ENCODE measurements at places on chromosomes 13 and 19.
A peak's percentile ranks its signal among the peaks of the same experiment; 100 is the strongest.

DNA sequence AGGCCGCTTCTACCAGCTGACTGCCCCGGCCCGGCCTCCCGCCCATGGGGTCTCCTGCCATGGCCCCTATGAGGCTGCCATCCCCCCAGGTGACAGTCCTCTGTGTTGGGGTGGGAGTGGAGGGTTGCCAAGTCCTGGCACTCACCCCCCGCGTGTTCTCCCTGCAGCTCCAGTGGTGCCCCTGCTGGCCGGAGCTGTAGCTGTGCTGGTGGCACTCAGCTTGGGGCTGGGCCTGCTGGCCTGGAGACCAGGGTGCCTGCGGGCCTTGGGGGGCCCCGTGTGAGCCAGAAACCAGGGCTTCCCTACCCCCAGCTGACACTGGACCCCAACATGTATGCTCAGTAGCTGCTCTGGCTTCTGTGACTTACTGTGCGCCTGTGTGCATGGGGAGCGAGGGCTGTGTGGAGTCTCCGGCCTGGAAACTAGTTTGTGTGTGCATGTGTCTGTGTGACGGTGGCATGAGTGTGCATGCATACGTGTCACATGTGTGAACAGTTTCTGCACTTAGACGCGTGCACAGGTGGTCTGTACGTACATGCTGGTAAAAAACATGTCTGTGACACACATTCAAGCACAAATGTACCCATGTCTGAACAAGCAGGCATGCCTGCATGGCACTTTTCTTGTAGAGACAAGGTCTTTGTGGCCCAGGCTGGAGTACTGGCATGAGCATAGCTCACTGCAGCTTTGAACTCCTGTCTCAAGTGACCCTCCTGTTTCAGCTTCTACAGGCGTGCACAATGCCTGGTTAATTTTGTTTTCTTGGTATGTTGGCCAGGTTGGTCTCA lies 4.9 kb downstream of the ACP4 start:
- no peak for DNase-seq

DNA sequence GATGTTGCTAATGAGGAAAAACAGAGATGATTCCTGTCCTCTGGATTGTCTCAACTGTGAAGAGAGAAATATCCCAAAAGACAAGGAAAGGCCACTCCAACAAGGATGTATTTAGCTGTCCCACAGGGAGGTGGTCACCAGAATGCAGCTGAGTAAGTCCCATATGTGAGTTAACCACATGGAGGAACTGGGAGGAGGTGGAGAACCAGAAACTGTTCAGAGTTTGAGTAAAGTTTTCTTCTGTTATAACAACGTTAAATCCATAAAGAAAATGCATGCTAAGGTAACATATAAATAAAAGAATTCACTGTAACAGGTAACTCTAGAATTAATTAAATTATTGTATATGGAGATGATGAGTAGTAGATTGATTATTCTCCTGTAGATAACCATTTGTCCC lies 5.3 kb downstream of the ZNF763 start:
- no peak for DNase-seq

- no peak for DNase-seq
Observed at GRCh38 chr13:45544520-45544919, 71.0 kb downstream of the ERICH6B start.

- peak; percentile 5 for DNase-seq
Observed at GRCh38 chr13:113205428-113205931, 3.0 kb downstream of the PCID2 start.

- no peak for DNase-seq
Observed at GRCh38 chr13:23510544-23510916, 59.7 kb upstream of the TNFRSF19 start.

- no peak for DNase-seq
Observed at GRCh38 chr19:18500376-18500775, 21.5 kb downstream of the ELL start.

- no peak for DNase-seq
Observed at GRCh38 chr19:7550169-7550770, 14.8 kb downstream of the PNPLA6 start.

- DNase-seq, result no peak
Observed at GRCh38 chr19:1384085-1384462, 367 bp downstream of the NDUFS7 start.

GRCh38 chr19:48290401-48290770 lies 20.5 kb downstream of the ZNF114 start:
- no peak for DNase-seq

GRCh38 chr13:73910733-73911132 lies 223.5 kb downstream of the KLF12 start:
- no peak for DNase-seq

- DNase-seq, result no peak
Observed at GRCh38 chr19:1076951-1077350, 10.0 kb downstream of the ARHGAP45 start.

DNA sequence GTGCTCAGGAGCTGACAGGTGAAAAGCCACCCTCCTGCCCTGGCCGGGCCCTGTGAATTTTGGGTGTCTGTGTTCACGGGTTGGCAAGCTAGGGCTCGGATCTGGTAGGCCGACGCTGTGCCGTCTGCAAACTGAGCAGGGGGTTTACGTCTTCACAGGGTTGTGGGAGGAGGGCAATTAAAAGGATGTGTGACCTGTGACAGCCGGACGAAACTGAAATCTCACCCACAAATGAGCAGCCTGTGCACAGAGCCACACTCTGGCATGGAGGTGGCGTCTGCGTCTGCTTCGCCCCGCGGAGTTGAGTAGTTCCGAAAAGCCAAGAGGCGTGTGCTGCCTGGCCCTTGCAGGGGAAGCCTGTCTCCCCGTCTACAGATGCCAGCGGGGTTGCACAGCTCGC lies 117.3 kb downstream of the KDM4B start:
- no peak for DNase-seq

DNA sequence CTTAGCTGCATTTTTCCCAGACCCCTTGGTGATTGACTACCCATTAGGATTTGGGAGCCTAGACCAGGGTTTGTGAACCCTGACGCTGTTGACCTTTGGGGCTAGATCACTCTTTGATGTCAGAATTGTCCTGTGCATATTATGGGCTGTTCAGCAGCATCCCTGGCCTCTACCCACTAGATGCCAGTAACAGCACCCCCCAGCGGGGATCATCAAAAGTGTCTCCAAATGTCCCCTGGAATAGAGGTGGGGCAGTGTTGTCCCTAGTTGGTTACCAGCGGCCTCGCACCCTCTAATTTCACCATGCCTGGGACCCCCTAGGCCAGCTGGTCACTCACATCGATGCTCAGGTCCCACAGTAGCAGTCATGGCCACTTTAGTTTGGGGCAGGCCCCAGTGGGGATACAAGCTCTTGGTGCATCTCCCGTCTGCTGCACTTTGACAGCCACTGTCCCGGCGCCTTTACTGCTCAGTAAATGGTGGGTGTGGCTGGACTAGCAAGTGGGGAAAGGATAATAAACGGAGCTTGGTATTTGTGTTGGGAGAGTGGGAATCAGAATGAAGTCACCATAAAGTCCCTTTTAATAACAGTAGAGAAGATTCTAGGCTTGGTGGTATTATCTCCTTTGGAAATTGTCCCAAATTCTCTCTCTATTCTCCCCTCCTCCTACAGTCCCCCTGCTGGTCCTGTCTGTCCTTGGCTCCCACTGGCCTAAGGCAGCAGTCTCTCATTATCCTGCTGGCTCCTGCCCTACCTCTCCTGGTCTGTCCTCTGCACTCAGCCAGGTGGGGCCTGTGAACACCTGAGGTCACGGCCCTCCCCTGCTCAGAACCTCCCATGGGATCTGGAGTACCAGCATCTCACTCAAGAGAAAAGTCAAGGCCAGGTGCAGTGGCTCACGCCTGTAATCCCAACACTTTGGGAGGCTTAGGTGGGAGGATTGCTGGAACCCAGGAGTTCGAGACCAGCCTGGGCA lies 80.6 kb downstream of the SIPA1L3 start:
- DNase-seq, result no peak

GRCh38 chr19:48856921-48857320 lies 11.5 kb downstream of the PLEKHA4 start:
- no peak for DNase-seq

DNA sequence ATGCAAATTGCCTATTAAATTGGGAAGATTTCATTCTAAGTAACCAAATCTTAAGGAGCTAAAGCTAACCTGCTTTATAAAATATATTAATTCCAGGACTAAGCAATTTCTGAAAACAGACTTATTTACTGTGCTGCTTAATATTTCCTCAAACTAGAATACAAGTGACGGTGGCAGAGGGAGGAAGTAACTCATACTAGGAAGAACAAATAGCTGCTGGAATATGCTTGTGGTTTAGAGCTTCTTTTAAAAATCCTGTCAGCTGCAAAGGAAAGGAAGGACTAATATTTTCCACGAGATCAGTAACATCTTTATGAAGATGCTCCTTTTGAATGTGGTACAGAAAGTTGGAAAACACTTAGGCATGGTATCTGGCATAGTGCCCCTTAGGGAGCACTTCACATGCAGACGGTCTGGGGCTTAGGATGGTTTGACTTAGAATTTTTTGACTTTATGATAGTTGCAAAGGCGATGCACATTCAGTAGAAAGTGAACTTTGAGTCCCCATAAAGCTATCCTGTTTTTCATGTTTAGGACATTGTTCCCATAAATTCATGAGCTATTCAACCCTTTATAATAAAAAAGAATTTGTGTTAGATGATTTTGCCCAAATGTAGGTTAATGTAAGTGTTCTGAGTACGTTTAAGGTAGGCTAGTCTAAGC lies 3.4 kb upstream of the HNRNPA1L2 start:
- DNase-seq, result no peak

GRCh38 chr19:55297267-55297666 lies 13.5 kb downstream of the BRSK1 start:
- DNase-seq, result no peak

- DNase-seq, result no peak
Observed at GRCh38 chr19:43713208-43713607, 2.7 kb upstream of the IRGC start.

- DNase-seq, result no peak
Observed at GRCh38 chr19:52453324-52454094, at the start of gene ZNF578. ZNF578 (plus strand) TSS chr19:52453553; CDS start chr19:52501846, 48,293 bp downstream.

GRCh38 chr13:28705461-28706083 lies 13.2 kb downstream of the SLC46A3 start:
- no peak for DNase-seq

- DNase-seq, result no peak
Observed at GRCh38 chr19:38162632-38163031, 61.4 kb downstream of the DPF1 start.

GRCh38 chr13:30128095-30128494 lies 179.3 kb downstream of the KATNAL1 start:
- DNase-seq, result no peak

GRCh38 chr19:33676999-33677665 lies 55.4 kb downstream of the CHST8 start:
- no peak for DNase-seq

DNA sequence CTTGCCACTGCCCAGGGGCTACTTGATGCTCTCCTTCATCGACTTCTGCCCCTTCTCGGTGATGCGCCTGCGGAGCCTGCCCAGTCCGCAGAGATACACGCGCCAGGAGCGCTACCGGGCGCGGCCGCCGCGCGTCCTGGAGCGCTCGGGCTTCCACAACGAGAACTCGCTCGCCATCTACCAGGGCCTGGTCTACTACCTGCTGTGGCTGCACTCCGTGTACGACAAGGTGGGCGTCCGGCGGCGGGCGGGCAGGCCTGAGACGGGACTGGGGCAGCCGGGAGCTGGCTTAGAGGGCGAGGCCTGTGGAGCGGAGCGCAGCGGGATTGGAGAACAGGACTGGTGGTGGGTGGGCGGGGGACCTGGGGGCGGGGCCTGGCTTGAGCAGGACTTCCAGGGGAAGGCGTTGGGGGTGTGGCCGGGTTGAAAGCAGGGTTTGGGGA lies 12.7 kb upstream of the PSMD8 start:
- no peak for DNase-seq

- DNase-seq, result no peak
Observed at GRCh38 chr13:106918557-106918860, 350.6 kb upstream of the ARGLU1 start.

DNA sequence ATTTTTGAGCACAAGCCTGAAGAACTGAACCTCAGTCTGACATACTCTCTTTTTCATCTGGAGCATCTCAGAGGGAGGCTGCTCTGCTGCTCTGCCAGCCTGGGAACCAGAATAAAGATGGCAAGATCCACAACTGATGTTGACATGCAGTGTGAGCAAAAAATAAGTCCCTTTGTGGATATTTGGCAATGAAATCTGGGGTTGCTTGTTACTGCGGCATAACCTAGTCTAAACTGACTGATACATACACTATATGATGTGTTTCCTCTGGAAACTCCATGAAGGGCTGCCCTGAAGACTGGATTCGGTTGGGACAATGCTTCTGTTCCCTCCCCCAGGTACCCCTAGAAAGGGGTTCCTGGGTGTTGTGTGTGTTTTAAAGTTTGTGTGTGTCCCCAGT lies 106.7 kb downstream of the IER2 start:
- no peak for DNase-seq

DNA sequence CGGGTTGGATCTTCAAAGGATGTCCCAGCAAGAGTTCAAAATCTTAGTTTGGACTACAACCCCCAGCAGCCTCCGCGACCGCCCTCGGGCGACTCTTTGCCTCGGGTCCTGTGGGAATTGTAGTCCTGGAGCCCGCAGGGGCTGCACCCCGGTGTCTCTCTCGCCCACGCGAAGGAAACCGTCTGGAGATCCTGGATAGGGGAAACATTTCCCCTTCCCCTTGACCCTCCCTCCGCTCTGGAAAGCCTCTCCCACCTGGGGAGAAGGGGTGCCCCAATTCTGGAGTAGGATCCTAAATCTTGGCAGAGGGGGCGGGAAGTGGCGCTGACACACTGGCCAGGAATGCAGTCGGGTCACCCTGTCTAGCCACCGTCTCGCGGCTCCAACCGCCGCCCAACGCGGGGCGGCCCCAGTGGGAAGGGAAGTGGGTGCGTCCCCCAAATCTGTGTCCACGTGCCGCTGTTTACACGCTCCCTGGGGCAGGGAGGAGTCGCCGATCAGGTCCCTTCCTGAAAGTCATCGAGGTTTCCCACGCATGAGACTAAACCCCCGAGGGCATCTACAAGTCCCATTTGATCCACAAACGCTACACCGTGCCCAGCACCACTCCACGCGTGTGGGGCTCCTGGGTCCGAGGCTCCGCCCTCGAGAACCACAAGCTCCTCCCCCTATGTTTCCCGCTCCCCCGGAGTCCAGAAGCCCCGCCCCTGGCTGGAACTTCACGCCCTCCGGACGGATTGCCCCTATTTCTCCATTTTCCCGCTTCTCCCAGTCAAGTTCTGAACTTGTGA lies 761 bp upstream of the PPP1R13L start:
- no peak for DNase-seq
